ENCODE measurements at places on chromosomes 2 and 18.
A peak's percentile ranks its signal among the peaks of the same experiment; 100 is the strongest.

GRCh38 chr2:40554665-40555294 is 102.9 kb upstream of the SLC8A1 start:
- DNase-seq: peak; percentile 43

DNA sequence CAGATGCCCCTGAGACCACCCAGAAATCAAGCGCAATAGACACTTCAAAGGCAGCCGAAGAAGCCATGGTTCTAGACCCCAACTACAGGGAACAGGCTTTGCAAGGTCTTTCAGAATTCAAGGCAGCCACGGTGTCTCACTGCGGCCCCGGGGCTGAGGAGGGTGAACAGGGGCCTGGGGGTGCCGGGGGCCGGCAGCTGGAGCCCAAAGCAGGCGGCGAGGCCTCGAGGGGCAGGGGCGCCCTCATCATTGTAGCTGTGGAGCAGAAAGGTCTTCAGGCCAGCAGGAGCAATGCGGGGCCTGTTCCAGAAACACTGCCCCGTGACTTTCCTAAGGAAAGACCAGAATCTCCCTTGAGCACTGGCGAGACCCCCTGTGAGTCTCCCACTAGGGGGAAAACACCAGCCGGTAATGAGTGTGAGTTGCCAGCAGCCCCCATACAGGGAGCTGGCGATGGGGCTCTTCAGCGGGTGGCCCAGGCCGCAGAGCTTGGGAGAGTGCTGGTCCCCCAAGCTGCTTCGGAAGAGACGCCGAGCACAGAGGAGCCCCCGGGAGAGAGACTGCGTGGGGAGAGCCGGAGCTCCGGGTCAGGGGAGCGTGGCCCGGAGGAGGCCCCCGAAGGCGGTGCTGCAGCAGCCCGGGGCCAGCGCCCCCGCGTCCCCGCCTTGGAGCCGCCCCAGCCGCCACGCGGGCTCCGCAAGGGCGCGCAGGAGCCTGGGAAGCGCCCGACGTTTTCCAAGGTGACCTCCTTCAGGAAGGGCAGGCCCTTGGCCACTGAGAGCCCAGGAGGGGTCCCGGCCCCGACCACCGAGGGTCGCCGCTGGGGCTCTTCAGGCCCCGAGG is 79.1 kb downstream of the ARHGEF4 start:
- DNase-seq: no peak

- peak; percentile 33 for DNase-seq
Observed at GRCh38 chr18:76875390-76876325, 53.3 kb downstream of the ZNF236 start.

DNA sequence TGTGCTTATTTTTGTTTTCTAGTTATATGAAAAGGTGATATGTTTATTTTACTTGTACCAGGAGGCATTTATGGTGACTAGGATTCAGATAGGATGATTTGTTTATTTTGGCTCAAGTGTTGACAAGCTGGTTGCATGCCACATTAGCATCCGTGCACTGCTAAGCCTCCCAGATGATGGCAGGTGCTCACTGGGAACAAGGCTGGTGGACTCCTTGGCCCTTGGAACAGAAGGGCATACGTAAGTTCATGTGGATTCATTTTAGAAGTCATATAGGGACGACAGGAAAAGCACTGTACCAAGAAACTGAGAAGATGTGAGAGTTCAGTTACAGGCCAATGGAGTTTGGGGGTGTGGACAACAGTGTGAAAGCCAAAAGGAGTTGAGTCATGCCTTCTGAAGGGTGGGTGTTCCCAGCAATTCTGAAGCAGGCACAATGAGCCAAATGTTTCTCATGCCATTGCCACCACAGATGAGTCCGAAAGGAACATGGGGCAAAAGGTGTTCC is 166.2 kb downstream of the PHLPP1 start:
- peak; percentile 6 for DNase-seq

DNA sequence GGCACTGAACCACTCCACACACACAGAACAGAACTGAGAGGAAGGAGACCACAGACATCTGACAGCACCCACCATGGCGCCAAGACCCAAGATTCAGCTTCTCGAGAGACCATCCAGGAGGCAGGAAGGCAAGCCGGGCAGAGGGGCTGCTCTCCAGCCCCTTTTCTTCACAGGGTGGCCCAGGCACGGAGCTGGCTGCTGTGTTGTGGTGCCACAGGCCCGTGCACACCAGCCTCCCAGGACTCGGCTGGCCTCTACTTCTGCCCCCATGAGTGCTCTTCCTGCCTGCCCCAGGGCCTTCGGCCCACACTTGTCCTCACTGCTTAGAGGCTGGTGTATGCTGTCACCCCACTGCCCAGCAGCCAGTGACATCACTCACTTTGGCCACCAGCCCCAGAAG is 547.6 kb upstream of the RAB6C start:
- DNase-seq: no peak

- DNase-seq: no peak
Observed at GRCh38 chr18:35525795-35526494, 28.2 kb upstream of the INO80C start.

DNA sequence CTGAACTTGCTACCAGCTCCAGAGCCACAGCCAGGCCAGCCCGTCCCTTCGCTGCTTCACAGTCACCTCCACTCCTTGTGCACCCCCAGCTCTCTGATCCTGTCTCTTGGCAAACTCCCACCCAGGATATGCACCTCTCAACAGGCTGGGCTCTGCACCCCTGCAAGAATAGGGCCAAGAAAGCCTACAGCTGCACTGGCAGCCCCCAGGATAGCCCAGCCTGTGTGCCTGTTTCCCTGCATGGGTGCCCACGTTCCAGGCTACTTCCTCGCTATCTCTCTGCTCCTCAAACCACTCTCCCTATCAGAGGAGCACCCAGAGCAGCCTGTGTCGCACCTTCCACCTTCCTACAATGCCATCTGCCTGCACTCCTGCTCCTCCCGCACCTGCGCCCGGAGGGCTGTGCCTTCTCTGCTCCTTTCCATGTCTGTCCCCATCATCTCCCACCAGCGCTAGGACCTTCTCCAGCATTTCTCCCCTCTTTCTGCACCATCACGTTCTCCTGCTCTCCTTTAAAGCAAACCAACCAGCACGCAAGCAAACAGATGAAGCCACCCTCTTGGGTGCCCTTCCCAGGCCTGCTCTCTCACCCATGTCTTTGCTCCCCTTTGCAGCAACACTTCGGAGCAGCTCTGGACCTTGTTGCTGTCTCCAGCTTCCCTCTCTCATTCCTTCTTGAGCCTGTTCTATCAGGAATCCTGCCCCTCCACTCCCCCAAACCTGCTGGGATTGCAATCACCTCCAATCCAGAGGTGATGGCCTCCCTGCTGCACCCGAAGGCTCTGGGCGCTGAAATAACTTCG is 313.2 kb upstream of the HS6ST1 start:
- no peak for DNase-seq

DNA sequence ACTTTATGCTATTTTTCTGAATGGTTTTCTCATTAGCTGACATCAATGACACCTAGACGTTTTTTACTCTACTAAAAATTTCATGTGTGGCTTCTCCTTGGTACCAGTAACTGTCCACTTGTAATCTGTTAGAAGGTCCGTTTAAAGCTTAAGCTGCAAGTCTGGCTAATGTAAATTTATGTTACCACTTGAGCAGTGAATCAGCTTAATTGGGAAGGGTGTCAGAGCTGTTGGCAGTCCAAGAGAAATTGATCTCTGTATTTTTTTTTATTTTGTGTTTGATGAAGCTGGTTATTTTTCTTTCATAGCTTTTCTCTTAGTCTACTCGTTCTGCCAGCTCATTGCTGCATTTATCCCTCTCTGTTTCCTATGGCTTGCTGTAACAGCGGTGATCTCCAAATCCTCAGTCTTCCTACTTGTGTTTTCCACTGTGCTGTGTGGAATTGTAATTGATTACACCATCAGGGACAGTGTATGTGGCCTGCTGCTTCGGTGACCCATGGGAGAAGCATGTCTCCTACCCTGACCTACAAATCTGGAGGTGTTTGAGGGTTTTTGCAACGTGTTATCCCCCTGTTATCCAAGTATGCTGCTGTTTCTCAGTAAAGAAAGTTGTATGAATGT is 724.2 kb upstream of the REG3G start:
- no peak for DNase-seq
